Hepatocyte (in vitro differentiated cells): ENCODE measurements at places on chromosomes 1 and 21. TPM values are rescaled to one million over a fixed set of nuclear protein-coding genes. Genes with fewer than 3 reads are reported as not detected.

SFT2D2 gene
- polyA plus RNA-seq, result 31.2 and 31.5 TPM in 2 replicates

PROK1 gene
- 9.4 and 11.1 TPM in 2 replicates for polyA plus RNA-seq

MYCL gene
- 7.3 and 7.8 TPM in 2 replicates for polyA plus RNA-seq

RBM11 gene
- 1.1 and 3.5 TPM in 2 replicates for polyA plus RNA-seq

DNAJC6 gene
- 6.0 and 9.3 TPM in 2 replicates for polyA plus RNA-seq

CHRNB2 gene
- polyA plus RNA-seq, result 0.33 TPM in 1 of 2 replicates, not detected in the other

ANKRD34A gene
- 0.76 and 0.83 TPM in 2 replicates for polyA plus RNA-seq

FMO1 gene
- 49.4 and 51.2 TPM in 2 replicates for polyA plus RNA-seq

ZNF695 gene
- polyA plus RNA-seq, result 1.7 and 2.0 TPM in 2 replicates

DTL gene
- 1.2 and 3.1 TPM in 2 replicates for polyA plus RNA-seq

C8B gene
- 7.4 and 29.0 TPM in 2 replicates for polyA plus RNA-seq

RGS1 gene
- polyA plus RNA-seq, result 4.0 and 5.6 TPM in 2 replicates

AMIGO1 gene
- 2.0 and 2.6 TPM in 2 replicates for polyA plus RNA-seq

EFNA3 gene
- 10.3 and 13.1 TPM in 2 replicates for polyA plus RNA-seq

LCE2B gene
- not detected in 2 replicates for polyA plus RNA-seq

SPATA21 gene
- 0.46 and 0.92 TPM in 2 replicates for polyA plus RNA-seq

MAP7D1 gene
- polyA plus RNA-seq, result 84.7 and 97.8 TPM in 2 replicates

LRRC38 gene
- 14.0 and 26.7 TPM in 2 replicates for polyA plus RNA-seq

KPRP gene
- polyA plus RNA-seq, result not detected in 2 replicates

CCDC185 gene
- not detected in 2 replicates for polyA plus RNA-seq

GRHL3 gene
- 6.9 and 7.9 TPM in 2 replicates for polyA plus RNA-seq

MIXL1 gene
- 0.84 and 2.2 TPM in 2 replicates for polyA plus RNA-seq

CLEC20A gene
- not detected in 2 replicates for polyA plus RNA-seq

TMEM269 gene
- 0.12 TPM in 1 of 2 replicates, not detected in the other for polyA plus RNA-seq

CFH gene
- 41.4 and 63.2 TPM in 2 replicates for polyA plus RNA-seq
